Mesenteric fat pad (tissue), 1 donor: ENCODE measurements at places on chromosomes 7 and 10. TPM values are rescaled to one million over a fixed set of nuclear protein-coding genes. Genes with fewer than 3 reads are reported as not detected.

The ITGA8 gene
- total RNA-seq: 7.1 TPM

The EGR2 gene
- 21.1 TPM for total RNA-seq

The TUBB8 gene
- not detected for total RNA-seq

The CREB3L2 gene
- total RNA-seq: 175 TPM

The HABP2 gene
- not detected for total RNA-seq

The CHAT gene
- not detected for total RNA-seq

The ENO4 gene
- total RNA-seq: 0.45 TPM

The NXPH1 gene
- total RNA-seq: not detected

The NUTM2B gene
- 0.48 TPM for total RNA-seq

The ANTXRL gene
- total RNA-seq: not detected

The WNT8B gene
- not detected for total RNA-seq

The IL15RA gene
- 24.6 TPM for total RNA-seq

The TMEM184A gene
- total RNA-seq: 0.16 TPM

The STEAP1 gene
- total RNA-seq: 70.0 TPM

The TMEM229A gene
- total RNA-seq: not detected

The MOGAT3 gene
- not detected for total RNA-seq

The CHN2 gene
- total RNA-seq: 11.0 TPM

DNA sequence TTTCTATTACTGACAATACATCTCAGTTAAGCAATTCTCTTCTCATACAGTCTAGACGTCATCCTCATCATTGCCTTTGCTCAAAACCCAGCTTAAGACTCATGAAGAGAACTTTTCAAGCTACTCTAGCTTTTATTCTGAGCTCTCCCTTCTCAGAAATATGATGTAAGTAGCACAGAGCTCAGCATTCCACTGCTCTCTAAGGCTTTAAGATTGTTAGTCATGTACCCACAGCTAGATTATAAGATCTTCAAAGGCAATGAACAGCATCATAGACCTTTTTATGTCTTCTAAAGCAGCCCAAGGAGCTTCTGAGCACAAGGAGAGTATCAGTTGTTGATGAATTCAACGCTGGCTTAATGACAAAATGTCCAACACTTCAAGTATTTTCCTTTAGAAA, 119.3 kb downstream of the NRP1 start:
- DNase-seq: no peak

- no peak for DNase-seq
These were observed 110.7 kb downstream of the RALA start for GRCh38 chr7:39733881-39734632.

DNA sequence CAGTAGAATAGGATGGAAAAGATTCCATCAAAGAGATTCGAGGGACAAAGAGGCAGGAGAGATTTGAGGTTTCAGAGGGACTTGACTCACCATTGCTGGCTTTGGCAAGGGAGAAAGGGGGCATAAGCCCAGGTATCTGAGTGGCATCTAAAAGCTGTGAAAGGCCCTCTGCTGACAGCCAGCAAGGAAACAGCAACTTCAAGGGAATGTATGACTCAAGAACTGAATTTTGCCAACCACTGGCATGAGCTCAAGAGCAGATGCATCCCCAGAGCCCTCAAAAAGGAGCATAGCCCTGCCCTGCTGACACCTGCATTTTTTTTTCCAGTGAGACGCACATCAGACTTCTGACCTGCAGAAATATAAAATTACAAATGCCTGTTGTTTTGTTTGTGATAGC, 19.6 kb upstream of the ADAM12 start:
- DNase-seq: no peak

DNA sequence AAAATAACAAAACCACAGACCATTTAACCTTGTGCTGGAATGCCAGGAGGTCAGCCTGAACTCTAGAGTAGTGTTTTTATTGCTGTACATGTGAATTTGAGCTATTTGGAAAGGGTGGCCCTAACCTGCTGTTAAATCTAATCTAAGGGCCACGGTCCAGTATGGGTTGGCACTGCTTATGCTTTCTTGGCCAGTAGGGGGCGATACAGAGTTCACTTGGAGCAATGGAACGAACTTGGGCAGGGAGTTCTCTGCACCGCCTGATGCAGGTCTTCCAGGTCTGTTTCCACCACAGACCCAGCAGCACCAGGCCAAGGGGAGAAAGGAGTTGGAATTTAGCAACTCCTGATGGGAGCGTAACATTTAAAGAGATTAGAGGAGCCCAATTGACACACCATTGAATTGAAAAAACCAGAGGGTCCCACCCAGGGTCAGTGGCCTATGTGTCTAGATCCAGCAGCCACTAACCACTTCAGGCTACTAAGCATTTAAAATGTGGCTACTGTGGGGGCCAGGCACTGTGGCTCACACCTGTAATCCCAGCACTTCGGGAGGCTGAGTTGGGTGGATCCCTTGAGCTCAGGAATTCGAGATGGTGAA, 75.7 kb upstream of the EFCAB10 start:
- no peak for DNase-seq

GRCh38 chr10:110323503-110323902, 18.8 kb upstream of the SMNDC1 start:
- DNase-seq: no peak

- no peak for DNase-seq
These were observed 164.3 kb upstream of the PODXL start for GRCh38 chr7:131720703-131721102.

GRCh38 chr10:51171946-51172345, 97.7 kb downstream of the PRKG1 start:
- DNase-seq: no peak

DNA sequence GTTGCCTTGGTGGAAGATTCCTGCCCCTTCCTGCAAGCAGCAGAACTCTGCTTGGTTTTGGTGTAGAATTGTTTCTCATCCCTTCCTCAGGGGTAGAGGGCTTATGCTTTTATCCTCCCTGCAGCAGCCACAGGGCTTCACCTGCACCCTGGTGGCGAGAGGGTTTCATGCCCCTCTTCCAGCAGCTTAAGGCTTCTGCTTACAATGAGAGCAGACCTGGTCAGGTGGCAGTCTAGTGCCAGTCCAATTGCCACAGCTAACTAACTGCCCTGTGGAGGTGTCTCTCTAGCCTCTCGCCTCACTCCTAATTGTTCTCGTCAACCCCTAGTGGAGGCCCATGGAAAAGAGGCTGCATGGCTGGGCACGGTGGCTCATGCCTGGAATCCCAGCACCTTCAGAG, 19.3 kb downstream of the ACBD7 start:
- no peak for DNase-seq

DNA sequence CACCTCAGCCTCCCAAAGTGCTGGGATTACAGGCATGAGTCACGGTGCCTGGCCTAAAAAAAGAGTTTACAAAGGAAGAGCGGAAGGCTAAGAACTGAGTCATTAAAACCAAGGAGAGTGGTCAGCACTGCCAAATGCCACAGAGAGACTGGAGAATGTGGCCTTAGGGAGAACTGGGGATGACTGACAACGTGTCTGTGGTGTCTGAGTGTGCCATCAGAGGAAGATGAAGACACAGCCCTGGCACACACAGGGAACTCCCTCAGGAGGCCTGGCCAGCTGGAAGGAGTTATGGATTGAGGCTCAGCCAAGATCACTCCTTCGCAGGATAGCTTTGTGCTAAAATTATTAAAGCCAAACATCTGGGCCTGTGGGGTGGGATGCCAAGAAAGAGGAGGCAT, 3.9 kb upstream of the INA start:
- DNase-seq: no peak

- DNase-seq: no peak
These were observed 45.5 kb downstream of the TNPO3 start for GRCh38 chr7:129009437-129009836.

DNA sequence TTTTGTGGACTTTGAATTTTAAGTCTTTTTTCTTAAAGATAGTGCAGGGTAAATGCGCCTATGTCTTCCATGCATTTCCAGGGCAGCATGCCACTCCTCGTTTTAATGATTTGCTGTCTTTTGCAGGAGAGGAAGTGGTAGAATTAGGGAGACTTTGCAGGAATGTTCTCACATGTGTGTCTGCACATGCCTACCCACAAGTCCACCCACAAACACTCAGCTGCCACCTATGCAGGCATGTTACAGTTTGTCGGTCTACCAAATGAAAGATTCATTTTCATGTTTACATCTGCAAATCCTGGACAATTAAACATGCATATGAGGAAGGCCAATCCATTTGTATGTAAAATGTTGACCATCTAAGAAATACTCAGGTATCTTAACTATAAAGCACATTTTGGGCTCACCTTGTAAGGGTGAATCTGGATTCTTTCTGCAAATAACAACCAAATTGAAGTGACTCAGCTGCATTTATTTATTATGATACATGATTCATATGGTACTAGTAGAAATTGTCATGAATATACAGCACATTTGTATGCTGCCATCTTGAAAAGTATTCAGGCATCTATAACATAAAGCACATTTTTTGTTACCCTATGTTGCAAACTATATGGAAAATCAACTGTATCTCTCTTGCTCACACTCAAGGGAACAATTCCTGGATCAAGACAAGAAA, 4.7 kb upstream of the TEX36 start:
- no peak for DNase-seq

DNA sequence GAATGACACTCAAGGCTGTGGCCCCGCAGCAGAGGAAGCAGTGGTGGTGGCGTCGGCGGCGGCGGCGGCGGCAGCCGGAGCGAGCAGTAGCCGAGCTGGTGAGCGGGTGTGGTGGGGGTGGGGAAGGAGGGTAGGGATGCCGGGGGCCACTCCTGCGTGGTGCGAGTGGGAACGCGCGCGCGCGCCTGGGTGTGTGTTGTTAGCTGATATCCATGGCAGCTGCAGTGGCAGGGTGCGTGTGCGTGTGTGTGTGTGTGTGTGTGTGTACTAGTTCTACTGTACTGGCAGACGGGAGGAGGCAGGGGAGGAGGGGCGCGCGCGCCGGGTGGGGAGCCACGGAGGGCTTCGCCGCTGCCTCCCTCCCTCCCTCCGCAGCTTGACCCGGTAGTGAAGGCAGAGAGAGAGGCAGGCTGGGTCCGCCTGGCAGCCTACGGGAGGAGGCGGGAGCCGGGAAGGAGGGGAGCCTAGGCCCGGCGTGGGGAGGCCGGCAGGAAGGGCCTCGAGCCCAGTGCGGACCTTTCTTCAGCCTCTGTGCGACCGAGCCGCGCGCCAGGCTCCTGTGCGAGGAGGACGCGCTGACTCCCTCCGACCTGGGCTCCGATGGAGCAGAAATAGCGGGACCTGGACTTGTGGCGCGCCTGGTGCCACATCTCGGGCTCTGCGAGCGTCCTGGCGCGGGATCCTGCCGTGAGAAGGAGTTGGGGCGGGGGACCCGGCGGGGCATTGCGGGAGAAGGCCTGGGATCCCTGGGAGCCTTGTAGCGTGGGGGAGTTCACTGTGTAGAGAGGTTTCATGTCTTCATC, at the start of gene MAGI2:
Gene MAGI2, minus strand, starts transcription at position 110 of the 803 bp plus-strand sequence. CDS start 347 bp downstream, outside the sequence.
- DNase-seq: peak; percentile 92

- no peak for DNase-seq
These were observed 97.4 kb downstream of the RAB18 start for GRCh38 chr10:27601503-27601902.

- no peak for DNase-seq
These were observed 8.3 kb downstream of the CALD1 start for GRCh38 chr7:134787720-134788119.

- no peak for DNase-seq
These were observed 652 bp downstream of the HMX2 start for GRCh38 chr10:123148414-123149161.

DNA sequence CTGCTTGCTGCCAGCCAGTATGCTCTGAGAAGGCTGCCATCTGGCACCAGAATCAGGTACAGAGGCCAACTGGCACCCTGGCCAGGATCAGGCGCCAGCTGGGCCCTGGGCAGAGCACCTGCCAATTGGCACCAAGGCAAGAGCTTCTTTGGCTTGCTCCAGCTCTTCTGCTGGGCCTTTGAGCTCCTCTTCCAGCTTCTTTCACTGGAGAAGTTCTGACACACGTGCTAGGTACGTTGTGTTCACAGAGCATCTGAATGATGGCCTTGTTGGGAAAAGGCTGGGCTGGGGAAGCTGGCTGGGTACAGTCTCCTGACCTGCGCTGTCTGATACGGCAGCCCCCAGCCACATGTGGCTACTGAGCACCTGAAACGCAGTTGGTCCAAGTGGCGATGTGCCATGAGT, 31.7 kb upstream of the OPALIN start:
- DNase-seq: no peak

DNA sequence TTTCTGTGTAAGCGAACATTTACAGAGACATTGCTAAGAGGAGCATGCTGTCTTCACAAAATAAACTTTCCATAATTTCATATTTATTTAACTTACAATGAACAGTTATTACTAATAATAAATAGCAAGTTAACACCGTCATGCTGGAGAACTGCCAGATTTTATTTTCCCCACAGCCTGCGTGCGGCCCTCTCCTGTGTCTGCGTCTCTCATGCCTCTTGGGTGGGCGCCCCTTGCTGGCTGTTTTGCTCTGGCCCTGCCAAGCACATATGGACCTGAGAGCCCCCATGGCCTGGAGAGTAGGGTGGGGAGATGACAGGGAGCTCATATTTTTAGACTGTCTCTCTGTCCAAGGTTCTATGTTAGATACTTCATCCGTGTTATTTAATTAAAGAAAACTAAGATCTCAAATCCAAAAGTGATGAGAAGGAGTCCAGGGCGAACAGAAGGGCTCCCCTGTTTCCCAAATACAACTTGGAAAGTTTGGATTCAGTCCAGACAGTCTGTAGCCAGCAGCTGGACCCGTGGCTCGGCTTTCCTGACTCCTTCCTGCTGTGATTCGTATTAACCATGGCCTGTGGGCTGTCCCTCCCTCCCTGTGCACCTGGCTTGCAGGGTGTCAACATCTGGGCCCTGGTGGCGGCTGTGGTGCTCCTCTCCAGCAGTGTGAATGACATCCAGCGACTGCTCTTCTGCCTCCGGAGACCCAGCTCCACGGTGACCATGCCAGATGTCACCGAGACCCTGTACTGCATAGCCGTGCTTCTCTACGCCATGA, 20.5 kb downstream of the FBH1 start:
- DNase-seq: no peak

- no peak for DNase-seq
These were observed 7.3 kb downstream of the TRIM8 start for GRCh38 chr10:102651455-102652169.

DNA sequence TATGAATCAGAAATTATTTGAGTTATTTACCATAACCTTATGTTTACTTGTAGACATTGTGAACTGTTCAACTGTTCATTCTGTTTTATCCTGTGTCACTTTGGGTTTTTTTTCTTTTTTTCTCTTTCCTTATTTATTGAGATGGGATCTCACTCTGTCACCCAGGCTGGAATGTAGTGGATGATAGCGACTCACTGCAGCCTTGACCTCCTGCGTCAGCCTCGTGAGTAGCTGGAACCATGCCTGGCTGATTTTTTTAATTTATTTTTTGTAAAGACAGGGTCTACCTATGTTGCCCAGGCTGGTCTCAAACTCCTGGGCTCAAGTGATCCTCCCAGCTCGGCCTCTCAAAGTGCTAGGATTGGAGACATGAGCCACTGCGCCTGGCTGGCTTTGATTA, 97.1 kb downstream of the CSTF2T start:
- no peak for DNase-seq
